ENCODE measurements at places on chromosomes 3 and 15.

DNA sequence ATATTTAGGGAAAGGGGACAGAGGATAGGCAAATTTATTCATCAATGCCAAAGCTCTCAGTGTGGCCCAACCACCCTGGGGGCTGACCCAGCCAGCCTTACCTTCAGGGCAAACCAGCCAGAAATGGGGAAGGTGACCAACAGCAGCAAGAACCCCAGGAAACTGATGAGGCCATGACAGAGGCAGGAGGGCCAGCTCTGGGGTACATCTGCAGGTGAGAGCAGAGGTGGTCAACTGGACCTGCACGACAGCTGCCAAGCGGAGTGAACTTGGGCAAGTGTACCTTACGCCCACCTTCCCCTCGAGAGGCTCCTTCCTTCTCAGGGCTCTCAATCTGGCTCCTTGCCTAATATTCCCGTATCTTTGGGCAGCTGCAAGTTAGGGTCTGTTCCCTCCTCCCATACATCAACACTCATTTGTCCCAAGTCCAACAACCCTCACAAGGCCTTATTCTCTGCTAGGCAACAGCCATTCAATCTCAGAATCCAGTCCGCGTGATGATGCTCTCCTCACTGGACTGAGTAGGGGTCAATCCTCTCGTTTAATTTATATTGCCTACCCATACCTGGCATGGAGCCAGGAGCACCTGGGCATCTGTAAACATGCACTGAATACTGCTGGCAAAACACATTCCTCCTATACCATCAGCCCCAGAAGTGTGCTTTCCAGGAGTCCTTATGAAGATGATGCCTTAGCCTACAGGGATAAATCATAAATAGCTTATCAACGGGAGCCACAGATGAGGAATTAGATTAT is 1.7 kb downstream of the STOML1 start:
- no peak for DNase-seq

GRCh38 chr15:27768732-27769475 is 330.2 kb downstream of the OCA2 start:
- no peak for DNase-seq

- DNase-seq: no peak
Measured at GRCh38 chr3:20161714-20162113, 24.3 kb downstream of the SGO1 start.

DNA sequence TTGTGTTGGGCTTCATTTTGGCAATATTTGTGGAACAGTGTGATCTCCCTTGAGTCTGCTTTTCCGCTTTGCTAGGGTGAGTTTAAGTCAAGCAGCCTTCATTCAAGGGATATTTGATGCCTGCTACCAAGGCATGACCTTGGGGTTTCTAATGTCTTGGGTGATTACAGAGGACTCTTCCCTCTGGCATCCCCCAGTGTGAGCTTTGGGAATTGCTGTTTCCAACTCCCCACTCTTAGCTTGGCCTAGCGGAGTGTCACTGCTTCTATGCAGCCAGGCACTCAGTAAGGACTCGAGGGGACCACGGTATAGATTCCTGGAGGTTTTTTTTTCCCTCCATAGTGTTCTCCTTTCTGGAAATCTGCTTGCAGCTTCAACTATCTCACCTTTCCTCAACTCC is 21.1 kb downstream of the GCNT3 start:
- no peak for DNase-seq

GRCh38 chr15:42069025-42069424 is 25.3 kb downstream of the PLA2G4D start:
- DNase-seq: no peak

DNA sequence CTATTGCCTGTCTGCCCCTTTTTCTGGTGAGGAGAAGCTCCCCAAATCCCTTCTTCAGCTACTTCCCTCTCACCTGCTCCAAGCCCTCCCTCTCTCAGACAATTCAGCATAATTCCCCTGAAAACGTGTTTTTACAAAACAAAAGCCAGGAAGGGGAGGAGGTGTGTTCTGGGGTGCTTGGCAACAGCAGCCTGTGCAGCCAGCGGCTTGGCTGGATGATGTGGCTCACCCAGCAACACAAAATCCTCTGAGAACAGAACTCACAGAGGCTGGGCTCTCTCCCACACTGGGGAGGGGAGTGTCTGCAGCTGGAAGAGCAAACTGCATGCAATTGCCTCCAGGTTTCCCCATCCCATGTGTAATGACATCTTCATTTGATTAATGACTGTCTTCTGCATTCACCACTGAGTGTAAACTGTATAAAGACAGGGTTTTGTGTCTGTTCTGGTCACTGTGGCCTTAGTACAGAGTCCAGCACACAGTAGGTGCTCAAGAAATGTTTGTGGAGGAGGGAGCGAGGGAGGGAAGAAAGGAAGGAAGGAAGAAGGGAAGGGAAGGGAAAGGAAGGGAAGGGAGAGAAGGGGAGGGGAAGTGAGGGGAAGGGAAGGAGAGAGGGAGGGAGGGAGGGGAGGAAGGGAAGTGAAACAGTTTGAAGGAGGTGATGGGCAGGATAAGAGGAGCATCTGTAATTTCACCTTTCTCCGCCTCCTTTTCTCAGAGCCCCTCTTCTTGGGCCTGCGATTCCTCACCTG is 70.1 kb upstream of the GLCE start:
- no peak for DNase-seq

Data from activated CD4-positive, alpha-beta T cell treated with anti-CD3 and anti-CD28 coated beads for 24 hours (primary cell).